ENCODE measurements at places on chromosomes 7 and 10.
A peak's percentile ranks its signal among the peaks of the same experiment; 100 is the strongest.

GRCh38 chr10:96860631-96861277 is 28.7 kb downstream of the LCOR start:
- DNase-seq, result no peak

GRCh38 chr10:541750-542371 is 147.6 kb downstream of the DIP2C start:
- no peak for DNase-seq

DNA sequence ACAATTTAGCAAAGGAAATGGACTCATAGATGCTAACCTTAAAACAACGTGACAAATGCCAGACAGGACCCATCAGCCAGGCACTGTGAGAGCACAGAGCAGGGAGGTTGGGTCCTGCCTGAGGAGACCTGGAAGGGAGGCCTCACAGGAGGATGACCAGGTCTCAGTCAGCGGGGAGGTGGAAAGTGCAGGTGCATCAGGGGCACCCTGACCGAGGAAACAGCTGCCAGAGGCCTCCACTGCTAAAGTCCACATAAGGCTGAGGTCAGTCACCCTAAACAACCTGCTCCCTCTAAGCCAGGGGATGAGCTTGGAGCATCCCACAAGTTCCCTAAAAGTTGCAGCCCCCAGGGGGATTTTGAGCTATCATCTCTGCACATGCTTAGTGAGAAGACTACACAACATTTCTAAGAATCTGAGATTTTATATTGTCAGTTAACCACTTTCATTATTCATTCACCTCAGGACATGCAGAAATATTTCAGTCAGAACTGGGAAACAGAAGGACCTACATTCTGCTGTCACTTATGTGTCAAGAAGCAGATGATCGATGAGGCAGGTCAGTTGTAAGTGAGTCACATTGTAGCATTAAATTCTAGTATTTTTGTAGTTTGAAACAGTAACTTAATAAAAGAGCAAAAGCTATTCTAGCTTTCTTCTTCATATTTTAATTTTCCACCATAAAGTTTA is 157.6 kb upstream of the LANCL2 start:
- DNase-seq, result no peak

DNA sequence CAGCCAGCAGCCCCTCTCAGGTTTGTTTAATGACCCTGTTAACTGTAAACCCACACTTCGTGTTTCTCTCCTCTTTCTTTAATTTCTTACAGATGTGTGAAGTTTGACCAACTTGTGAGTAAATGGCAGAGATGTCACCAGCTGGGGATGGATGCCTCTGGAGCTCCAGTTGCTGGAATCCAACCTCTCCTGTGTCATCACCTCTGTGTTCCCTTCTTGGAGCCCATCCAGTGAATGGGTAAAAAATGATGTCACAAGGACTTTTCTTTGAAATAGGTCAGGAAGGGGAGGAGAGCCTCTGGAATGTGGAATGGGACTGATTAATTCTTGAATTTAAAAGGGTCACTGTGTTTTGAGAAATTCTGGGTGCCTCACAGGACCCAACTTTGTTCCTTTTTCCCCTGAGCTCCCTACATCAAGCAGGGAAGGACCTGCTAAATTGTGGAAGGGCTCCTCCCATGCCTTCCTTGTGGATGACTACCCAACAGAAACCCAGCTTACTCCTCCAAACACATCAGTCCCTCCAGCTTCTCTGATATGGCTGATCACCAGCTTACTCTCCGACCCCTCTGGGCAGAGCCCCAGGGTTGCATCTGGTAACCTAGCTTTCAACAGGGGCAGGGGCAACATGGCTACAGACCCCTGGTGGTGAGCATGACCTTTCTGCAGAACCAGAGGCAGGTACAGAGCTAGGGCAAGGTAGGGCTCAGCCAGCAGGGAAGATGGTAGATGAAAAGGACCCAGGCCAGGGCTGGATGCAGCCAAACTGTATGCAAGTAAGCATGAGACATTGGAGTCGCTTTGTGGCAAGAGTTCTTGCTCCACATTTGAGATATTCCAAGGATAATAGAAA is 67.5 kb downstream of the STRA8 start:
- DNase-seq, result no peak

GRCh38 chr7:96337519-96337918 is 15.6 kb upstream of the SLC25A13 start:
- DNase-seq, result no peak

DNA sequence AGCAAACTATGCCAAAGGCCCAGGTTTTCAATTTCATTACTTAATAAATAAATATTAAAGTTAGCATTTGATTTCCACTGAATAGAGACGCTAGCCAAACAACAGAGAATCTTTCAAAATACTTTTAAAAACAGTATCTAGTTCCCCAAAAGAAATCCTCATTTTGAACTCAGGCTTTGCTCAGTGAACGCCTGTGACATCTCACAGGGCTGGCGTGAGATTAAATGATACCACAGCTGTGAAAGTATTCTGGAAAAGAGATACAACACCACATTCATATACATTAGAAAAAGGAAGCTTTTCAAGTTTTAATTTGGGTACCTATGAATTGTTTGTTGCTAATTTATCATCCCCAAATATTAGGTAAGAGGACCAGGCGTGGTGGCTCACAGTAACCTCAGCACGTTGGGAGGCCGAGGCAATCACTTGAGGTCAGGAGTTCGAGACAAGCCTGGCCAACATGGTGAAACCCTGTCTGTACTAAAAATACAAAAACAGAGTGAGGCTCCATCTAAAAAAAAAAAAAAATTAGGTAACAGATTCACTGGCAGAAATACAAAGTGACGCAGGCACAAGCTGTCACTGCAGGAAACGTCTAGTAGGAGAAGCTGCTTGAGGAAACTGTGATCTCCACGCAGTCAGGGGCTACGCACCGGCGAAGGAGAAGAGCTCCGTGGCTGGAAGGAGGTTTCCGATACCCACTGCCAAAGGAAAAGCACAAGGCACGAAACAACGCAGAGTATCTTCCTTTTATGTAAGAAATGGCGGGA is 50.0 kb downstream of the AMZ1 start:
- peak; percentile 41 for DNase-seq

DNA sequence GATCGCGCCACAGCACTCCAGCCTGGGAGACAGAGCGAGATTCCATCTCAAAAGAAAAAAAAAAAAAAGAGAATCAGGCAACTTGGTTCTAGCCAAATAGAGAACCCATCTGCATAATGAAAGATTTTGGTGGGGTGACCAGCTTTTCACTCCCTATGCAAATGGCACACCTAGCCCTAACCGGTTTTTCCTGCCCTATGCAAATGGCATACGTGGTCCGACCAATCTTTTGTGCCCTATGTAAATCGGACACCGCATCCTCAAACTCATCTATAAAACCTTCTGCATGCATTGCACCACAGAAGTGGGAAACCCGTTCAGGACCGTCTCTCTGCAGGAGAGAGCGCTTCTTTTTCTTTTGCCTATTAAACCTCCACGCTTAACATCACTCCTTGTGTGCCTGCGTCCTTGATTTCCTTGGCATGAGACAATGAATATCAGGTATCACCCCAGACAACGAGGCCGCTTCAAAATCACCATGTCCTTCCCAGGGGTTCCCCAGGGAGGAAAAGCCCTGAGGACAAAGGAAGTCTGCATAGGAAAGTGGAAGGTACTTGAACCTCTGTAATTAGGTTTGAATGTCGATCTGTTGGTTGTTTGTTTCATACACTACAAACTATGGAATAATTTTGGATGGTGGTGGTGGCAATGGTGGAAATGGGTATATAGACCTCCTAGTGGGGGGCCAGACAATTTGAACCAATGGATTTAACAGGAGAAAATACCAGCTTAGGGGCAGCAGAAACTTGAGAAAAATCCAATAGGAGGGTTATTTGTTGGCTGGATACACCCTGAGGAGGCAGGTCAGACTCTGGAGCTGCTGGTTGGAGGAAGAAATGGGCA is 396.2 kb downstream of the TYW1 start:
- no peak for DNase-seq

- no peak for DNase-seq
Observed at GRCh38 chr7:87920578-87920977, 13.5 kb upstream of the ADAM22 start.

DNA sequence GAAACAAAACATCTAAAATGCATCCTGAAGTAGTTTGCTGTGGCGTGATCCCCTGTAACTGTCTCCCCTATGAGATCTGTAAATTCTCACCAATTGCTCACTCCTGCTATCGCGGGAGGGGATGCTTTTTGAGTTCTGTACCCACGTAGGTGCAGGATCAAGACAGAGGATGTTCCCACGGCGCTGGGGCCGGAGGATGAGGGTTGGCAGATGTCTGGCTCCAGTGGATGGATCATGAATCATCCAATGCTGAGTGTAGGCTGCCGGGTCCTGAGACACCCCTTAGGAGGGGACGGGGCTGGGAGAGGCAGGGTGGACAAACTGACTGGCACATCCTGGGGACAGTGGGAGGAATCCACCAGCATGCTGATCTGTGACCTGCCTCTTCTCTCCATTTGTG is 224.4 kb downstream of the USP6NL start:
- DNase-seq, result no peak

DNA sequence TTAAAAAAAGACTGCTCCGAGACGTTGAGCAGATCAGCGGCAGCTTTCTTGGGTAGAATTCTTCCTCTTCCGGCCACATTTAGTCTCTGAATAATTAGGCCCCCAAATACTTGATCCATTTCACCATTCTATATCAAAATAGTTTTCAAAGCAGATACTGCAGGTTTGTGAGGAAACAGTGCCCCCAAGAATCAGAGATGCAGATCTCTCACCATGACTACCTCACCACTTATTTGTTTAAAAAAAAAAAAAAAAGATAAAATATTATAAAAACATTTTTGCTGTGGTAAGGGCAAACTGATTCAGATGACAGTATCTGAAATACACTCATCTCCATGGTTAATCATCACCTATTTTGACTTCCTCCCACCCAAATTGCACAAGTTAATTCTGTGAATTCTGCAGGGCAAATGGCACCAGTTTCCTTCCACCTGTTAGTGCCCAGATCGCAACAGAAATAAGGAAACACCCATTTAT is 210.4 kb downstream of the FAM107B start:
- no peak for DNase-seq

- DNase-seq, result no peak
Observed at GRCh38 chr10:52187521-52188258, 126.4 kb upstream of the DKK1 start.

- DNase-seq, result no peak
Observed at GRCh38 chr10:70651661-70652060, 20.6 kb upstream of the ADAMTS14 start.

DNA sequence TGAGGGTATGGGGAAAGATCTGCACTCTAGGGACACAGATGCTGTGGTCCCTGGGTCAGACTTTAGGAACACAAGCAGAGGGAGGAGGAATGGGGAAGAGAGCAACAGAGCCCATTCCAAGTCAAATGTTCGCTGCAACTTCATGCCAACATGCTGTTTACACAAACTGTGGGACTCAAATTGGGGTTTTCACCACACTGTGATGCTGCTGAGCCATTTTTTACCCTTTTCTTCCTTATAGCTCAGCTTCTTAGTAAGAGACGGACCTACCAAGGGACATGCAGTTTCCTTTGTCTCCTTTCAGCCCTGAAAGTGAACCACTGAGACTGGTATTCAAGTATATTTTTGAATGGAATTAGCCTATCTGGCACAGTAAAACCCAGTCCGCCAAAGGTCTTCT is 64.3 kb upstream of the AGK start:
- no peak for DNase-seq

DNA sequence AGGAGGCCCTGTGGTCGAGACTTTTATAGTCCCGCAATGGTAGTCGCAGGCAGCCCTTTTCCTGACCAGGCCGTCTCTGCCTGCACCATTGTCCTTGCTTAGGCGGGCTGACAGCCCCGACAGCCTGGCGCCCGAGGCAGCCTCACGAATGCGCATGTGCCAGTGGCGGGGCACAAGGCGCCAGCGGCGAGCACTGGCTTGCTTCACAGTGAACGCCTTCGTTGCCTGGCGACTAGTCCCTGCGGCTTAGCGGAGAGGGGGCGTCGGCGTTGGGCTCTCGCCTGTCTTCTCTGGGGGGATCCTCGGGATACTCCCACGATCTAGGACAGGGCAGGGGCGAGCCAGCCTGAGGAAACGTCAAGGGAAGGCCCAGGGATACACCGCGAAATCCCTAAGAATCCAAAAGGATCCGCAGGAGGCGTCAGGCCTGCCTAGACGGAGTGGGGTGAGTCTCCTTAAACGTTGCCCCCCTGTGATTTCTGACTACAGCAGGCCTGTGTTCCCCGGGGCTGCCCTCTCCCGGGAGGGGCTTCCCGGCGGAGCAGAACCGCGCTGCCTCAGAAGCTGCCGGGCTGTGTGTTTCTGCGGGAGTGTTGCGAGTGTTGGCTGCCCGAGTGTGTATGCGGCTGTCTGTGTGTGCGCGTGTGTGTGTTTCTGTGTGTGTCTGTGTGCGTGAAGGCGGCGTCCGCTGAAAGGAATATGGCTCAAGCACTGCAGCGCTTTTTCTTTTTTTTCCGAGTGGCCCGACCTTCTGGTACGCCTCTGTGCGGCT is 20.5 kb upstream of the ZNF273 start:
- DNase-seq, result no peak

- no peak for DNase-seq
Observed at GRCh38 chr7:8134089-8134733, 127.8 kb downstream of the ICA1 start.

DNA sequence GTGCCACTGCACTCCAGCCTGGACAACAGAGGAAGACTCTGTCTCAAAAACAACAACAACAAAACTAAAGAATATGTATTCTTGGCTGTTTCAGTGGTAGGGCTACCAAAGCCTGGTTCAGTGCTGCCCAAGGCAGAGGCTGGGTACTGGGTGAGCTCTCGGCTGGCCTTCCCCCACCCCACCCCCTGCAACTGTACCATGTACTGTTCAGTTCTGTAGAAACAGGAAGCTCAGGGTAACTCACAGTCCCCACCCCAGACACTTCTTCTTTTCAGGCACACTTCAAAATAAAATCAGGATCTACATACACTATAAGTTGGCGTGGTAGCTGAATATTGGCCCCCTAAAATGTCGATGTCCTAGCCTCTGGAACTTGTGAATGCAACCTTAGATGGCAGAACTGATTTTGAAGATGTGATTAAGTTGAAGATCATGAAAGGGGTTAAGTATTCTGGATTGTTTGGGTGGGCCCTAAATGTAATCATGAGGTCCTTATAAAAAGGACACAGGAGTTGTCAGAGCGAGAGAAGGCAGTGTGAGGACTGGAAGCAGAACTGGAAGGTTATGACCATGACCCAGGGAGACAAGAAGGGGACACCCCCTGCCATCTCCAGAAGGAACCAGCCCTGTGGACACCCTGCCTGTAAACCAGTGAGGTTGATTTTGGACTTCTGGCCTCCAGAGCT is 31.2 kb downstream of the TBXAS1 start:
- no peak for DNase-seq

DNA sequence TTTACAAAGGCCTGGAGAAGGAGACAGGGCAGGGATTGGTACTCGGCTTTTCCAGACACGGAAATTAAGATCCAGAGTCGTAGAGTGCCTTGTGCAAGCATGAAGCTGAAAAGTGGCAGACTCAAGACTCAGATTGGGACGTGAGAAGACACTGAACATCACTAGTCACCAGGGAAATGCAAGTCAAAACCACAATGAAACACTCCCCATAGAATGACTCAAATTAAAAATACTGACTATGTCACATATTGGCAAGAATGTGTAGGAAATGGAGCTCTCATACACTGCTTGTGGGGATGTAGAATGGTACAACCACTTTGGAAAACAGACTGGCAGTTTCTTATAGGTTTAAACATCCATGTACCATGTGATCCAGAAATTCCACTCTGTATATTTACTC is 472.0 kb downstream of the RPS24 start:
- no peak for DNase-seq

GRCh38 chr7:141103847-141104429 is 30.1 kb downstream of the TMEM178B start:
- no peak for DNase-seq

GRCh38 chr7:2066251-2066919 is 166.4 kb downstream of the MAD1L1 start:
- no peak for DNase-seq

- DNase-seq, result no peak
Observed at GRCh38 chr10:43965033-43965917, 316.6 kb upstream of the ZNF32 start.
